ENCODE measurements at places on chromosomes 16 and 17.

DNA sequence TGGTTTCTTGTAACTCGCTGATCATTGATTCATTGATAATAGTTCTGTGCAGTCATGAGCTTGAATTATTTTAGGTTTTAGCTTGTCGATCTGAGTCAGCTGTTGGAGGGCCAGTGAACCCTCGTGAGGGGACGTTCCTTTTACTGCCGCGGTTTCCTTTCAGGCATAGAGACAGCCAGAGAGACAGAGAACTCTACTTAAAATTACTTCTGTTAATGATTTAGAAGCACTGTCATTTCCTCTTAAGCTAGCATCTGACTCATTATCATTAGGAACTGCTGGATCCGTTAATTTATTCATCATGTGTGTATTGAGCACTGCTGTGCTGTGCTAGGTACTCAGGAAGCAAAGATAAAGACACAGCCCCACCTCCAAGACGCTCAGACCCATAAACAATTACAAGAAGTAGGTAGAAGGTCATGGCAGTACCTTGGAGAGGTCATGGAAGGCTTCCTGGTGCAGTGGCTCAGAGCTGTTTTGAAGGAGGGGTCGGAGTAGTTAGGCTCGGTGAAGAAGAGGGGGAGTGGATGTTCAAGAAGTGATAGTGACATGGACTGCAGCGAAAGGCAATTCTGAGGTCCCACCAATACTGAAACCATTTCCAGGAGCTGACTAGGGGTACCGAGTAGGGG lies 3.3 kb downstream of the PGS1 start:
- DNase-seq = no peak

GRCh38 chr16:67951485-67951884 lies 7.6 kb upstream of the LCAT start:
- DNase-seq = peak; percentile 91

GRCh38 chr16:19939553-19939952 lies 54.9 kb upstream of the GPRC5B start:
- DNase-seq = no peak

- no peak for DNase-seq
These were observed 21.8 kb upstream of the HERPUD1 start for GRCh38 chr16:56910112-56910511.

- no peak for DNase-seq
These were observed 100.9 kb downstream of the VPS53 start for GRCh38 chr17:613725-614124.

GRCh38 chr17:64174686-64175456 lies 44.9 kb upstream of the ERN1 start:
- peak; percentile 33 for DNase-seq

DNA sequence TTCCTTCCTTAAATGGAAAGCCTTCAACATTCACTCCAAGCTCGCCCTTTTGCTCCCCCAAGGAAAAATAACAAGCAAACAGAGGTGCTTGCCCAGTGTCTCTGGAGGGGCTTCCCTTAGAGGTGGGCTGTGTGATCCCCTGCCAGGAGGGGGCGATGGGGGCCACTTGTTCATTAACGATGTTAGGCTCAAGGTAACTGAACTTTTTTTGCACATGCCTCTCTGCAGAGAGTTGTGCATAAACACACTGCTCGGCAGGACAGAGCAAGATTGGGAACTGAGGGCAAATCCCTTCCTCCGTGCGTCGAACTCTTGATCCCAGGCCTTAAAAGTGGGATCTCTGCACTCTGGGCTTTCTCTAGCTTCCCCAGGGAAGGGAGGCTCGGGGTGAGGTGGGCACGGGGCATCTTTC lies 15.5 kb upstream of the NAGLU start:
- DNase-seq = no peak

GRCh38 chr17:34254146-34254545 lies 939 bp upstream of the CCL2 start:
- no peak for DNase-seq

- DNase-seq = no peak
These were observed 247.5 kb downstream of the CDH13 start for GRCh38 chr16:82874271-82874670.

Measured in nucleus accumbens (tissue), 56 donors.